ENCODE measurements at places on chromosomes 5 and 9.

DNA sequence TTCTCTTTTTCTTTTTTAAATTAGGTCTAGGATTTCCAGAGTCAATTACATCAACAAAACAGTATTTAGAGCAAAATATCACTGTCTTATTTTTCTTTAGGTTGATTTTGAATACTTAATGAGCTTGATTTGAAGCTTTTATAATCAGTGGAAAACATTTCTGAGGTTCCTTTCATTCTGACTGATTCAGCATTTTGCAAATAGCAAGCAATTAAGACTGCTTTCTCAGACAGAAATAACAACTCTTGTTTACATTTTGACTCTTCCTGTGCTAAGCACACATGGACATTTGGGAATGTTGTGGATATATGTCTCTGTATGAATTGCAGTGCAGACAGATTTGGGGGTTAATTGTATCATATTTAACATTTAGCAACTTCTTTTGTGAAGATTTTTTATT, 22.2 kb upstream of the MCCC2 start:
- DNase-seq: no peak

DNA sequence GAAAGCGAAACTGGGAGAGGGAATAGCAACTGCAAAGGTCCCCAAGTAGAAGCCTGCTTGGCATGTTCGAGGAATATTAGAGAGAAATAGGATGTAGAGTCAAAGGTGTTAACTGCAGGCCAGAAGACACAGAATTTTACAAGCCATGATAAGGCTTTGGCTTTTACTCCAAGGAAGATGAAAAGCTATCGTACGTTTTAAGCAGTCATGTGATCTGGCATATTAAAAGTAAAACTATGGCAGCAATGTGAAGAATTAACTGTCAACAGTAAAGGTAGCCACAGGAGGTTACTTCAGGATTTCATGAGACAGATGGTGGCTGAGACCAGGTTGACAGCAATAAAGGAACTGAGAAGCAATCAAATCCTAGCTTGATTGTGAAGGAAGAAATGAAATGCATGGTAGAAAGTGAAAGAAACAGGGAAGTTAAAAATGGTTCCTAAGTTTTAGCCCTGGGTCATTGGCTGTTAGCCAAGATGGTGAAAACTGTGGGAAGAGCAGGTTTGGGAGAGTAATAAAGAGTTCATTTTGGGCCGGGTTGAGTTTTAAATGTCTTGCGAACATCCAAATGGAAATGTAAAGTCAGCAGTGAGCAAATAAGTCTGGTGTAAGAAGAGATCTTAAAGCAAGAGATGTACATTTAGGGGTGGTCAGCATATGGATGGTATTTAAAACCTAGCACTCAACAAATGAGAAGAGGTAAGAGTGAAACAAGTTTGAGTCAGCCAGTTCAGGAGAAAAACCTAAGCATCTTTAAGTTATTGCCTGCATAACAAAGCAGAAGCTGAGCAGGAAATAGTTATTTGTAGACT, 20.3 kb upstream of the TTC33 start:
- no peak for DNase-seq

- DNase-seq: no peak
Measured at GRCh38 chr5:148875205-148875875, 48.9 kb downstream of the ADRB2 start.

- DNase-seq: no peak
Measured at GRCh38 chr9:110214586-110215355, 6.8 kb upstream of the C9orf152 start.

- DNase-seq: no peak
Measured at GRCh38 chr9:26779062-26779461, 113.5 kb downstream of the CAAP1 start.

GRCh38 chr9:82242285-82242963, 253.9 kb downstream of the SPATA31D1 start:
- no peak for DNase-seq

- no peak for DNase-seq
Measured at GRCh38 chr9:81829195-81829882, 98.9 kb upstream of the SPATA31D4 start.

GRCh38 chr5:110351430-110351829, 375.0 kb downstream of the TMEM232 start:
- DNase-seq: no peak

GRCh38 chr9:69181908-69182353, 7.9 kb downstream of the TJP2 start:
- DNase-seq: no peak

GRCh38 chr9:91727972-91728371, 222.1 kb downstream of the ROR2 start:
- no peak for DNase-seq

DNA sequence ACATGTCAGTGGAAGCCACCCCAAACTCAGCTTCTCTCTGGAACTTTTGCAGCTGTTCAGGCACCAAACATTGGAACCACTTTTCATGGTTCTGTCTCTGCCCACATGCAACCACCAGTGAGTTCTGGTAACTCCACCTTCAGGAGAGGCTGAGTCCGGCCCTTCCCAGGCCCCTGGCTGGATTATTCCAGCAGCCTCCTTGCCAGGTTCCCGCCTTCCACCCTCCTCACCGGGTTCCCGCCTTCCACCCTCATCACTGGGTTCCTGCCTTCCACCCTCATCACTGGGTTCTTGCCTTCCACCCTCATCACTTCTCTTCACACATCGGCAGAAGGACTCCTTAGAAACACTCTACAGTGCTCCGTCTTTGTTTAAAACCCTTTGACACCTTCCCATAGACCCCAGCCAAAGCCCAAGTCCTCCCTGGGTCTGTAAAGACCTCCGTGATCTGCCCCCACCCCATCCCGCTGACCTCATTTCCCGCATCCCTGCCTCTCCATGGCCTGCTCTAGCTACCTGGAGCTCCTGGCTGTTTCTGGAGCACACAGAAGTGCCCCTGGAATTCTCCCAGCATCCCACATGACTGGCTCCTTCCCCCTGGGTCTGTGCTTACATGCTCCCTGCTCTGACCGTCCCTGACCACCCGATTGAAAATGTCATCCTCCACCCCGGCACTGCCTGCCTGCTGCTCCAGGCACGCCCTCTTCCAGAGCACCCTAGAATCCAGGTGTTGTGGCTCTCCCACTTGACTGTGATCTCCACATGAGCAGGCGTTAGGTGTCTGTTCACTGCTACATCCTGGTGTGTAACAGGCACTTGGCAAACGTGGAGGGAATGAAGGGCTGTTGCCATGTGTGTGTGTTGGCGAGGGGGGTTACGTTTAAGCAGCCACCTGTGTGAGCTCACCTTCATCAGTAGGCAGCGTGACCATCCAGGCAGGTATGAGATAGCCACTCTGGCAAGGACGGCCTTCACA, 17.7 kb downstream of the ROPN1L start:
- DNase-seq: no peak

GRCh38 chr9:91966503-91966902, 16.5 kb upstream of the ROR2 start:
- DNase-seq: no peak

DNA sequence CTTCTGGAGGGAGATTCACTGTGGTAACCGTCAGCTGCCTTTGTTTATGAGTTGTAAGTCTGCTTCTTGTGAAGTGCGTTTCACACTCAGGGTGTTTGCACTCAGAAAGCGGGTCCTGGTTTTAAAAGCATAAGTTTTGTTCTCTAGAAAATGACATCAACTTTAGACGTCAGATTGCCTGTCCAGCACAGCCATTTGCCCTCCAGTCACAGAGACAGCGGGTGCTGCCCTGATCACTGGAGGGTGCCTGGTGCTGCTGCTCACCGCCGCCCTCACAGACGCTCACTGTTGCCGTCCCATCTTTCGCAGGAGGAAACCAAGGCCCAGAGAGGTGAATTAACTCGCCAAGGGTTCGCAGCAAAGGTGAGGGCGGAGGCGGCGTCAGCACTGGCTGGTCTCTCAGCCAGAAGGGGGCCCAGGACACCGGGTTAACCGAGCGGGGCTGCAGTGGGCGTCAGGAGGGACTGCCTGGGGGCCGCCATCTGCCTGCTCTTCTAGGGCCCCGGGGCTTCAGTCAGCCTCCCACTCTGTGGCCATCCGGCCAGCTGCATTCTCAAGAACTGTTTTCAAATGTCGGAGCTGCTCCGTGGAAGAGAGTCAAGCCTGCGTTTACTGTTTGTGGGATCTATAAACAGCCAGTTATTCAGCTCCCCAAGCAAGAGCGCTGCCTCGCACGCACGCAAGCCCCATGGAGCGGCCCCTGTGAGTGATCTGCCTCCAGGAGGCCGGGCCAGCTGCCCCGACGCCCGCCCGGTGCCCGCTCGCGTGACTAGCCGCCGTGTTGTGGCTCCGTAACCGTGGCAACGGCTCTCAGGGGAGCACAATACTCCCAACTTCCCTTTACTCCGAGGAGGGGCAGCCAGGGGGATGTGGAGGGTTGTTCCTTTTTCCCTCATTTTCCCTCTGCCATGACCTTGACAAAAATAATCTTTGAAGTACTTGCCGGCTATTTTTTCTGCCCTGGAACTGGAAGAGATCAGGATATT, 43.4 kb upstream of the EXOC3 start:
- DNase-seq: peak; percentile 65

DNA sequence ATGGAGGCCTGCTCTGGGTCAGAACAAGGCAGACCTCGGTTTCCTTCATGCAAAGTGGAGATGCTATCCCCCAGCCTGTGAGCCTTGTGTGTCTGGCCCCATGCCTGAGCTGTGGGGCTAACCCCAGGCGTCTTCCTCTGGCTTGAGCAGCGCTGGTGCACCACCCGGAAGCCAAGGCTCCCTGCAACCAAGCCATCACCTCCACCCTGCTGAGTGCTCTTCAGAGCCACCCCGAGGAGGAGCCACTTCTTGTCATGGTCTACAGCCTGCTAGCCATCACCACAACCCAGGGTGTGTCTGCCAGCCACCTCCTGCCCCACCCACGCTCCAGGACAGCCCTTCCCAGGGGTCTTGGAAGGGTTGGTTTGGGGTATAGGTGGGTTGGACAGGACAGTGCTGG, 16.2 kb downstream of the REXO4 start:
- no peak for DNase-seq

GRCh38 chr5:150848271-150848670, 1.9 kb downstream of the IRGM start:
- no peak for DNase-seq
